ENCODE measurements at places on chromosomes 13 and 19. TPM values are rescaled to one million over a fixed set of nuclear protein-coding genes. Genes with fewer than 3 reads are reported as not detected.

RGCC gene
- total RNA-seq, result 12.9 TPM

SLC25A41 gene
- 0.28 TPM for total RNA-seq

TEKTIP1 gene
- total RNA-seq, result 9.2 TPM

NCR1 gene
- total RNA-seq, result 0.91 TPM

BLOC1S3 gene
- 13.2 TPM for total RNA-seq

PEX11G gene
- total RNA-seq, result 7.8 TPM

TTYH1 gene
- 1.5 TPM for total RNA-seq

CRLF1 gene
- 28.9 TPM for total RNA-seq

ZNF154 gene
- 11.1 TPM for total RNA-seq

ACER1 gene
- total RNA-seq, result not detected

ACP7 gene
- total RNA-seq, result not detected

Data from kidney (tissue), 22 donors.